Large intestine (tissue), 12 donors: ENCODE measurements at places on chromosomes 7 and 10. TPM values are rescaled to one million over a fixed set of nuclear protein-coding genes. Genes with fewer than 3 reads are reported as not detected.
A peak's percentile ranks its signal among the peaks of the same experiment; 100 is the strongest.

UNCX gene
- polyA plus RNA-seq = not detected

BTBD16 gene
- 0.79 TPM for polyA plus RNA-seq

SLC12A9 gene
- polyA plus RNA-seq = 26.0 TPM

DNA sequence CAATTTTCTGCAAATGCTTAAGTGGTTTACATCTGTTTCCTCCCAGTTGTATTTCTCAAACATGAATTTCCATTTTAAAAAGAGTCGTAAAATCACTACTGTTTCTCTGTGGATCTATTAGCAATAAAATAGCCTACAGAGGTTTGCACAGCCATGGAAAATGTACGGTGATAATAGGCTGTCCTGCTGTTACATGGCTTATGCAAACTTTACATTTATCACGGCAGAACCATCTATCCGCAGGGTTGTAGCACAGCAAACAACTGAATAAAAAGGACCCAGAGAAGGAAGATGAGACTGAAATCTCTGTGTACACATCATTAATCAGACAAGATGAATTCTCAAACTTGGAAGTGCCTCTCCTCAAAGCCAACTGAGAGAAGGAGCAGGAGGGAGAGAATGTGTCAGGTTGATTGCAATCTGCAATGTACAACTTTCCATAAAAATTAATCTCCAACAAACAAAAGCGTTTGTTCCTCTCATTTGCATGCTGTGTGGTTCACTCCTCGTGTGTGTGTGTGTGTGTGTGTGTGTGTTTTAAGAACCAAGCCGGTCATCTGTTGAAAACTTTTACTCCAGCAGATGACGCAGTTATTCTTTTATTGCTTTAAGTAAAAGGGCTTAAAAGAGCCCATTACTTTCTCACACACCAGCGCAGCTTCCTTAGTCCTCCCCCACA, 279.3 kb downstream of the SKAP2 start:
- no peak overlapping the region for H3K27ac ChIP-seq
- no peaks in the 10 kb centered on the region for H3K4me1 ChIP-seq
- H3K4me3 ChIP-seq = no peak overlapping the region
- DNase-seq = peak; percentile 5
- H3K27me3 ChIP-seq = peaks cover 35% of the 10 kb centered on the region

DNA sequence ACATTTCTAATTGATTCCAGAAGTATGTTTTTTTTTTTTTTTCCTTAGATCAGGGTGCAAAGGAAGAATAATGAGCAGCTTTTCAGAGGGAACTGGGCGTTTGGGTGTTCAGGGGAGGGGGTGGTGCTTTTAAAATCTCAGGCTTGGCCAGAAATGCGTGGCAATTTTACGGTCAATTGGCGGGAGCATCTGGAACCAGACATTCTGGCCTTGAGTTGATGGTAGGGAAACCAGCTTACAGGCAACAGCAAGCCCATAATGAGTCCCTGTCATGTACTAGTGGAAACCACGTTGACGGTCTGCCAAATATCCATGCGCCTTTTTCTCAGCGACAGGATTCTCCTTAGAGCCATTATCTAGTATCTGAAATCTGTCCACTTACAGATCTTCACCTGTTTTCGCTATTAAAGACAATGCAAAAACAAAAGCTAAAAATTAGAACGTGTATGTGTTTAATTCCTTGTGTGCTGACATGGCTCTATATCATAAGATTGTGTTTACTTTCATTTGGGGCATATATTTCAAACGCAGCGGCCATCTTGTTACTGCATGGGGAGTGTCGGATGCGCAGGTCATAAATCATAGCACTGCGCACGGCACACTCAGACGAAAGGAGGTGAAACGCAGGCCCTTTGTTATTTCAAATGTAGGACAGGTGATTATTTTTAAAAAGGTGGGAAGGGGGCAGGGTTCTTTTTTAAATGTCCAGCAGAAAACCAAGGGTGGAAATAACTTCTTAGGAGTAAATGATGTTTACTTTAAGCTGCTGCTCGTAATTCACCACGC, 209.2 kb downstream of the AGMO start:
- no peak overlapping the region for H3K4me3 ChIP-seq
- no peaks in the 10 kb centered on the region for H3K4me1 ChIP-seq
- no peaks in the 10 kb centered on the region for H3K36me3 ChIP-seq
- DNase-seq = no peak

DNA sequence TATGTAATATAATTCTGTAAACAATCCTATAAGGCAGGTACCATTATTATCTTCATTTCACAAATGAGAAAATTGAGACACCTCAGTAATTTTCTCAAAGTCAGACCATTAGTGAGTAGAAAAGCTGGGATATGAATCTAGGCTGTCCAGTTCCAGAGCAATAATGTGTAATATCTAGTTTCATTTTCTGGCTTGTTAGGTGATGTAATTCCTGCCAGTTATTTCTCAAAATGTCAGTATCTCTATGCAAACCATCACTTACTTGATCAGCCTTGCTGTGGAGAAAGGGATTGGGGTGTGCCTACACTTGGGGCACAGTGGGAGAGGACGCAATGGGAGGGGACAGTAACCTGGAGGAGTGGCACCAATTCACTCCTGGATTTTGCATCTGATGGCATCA, 157.5 kb downstream of the LYZL1 start:
- no peaks in the 10 kb centered on the region for H3K36me3 ChIP-seq
- no peak for DNase-seq
- no peaks in the 10 kb centered on the region for H3K27me3 ChIP-seq
- H3K4me1 ChIP-seq = no peaks in the 10 kb centered on the region
- H3K4me3 ChIP-seq = no peak overlapping the region

DNA sequence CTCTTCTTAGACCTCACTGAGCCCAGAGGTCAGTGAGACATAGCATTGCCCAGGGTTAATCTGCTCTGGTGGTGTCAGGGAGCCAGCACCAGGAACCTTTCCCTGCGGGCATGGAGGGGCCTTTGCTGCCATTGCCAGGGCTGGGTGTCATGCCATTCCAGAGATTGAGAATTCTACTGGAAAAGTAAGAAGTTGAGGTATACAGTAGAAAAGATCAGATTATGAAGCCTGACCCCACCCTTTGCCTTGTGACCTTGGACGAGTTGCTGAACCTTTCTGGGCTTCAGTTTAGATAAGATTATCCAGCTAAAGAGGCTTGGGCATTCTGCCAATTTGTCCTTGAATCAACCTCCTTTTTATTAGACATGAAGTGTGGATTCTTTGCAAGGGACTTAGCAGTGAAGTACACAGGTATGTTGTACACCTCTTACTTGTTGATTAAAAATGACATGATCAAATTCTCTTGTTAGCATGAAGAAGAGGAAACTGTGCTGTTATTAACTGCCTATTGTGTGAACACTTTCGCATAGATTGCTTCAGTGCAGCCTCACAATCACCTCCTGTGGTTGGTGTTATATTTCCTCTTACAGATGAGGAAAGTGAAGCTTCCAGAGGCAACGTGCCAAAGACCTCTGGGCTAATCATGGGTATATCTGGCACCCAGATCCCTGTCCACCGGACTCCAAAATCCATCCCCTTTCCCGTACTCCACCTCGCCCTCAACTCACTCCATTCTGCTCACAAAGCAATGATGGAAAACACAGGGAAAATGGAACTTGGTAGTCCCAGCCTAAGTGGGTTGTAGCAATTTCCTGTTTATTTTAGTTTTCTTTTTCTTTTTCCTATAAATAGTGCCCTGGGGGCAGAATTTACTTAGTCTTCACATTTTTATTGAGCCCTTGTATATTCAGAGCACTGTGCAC, 151.3 kb downstream of the CAMK1D start:
- peak; percentile 77 for DNase-seq
- peak overlapping the region; percentile 38 for H3K27ac ChIP-seq
- H3K4me3 ChIP-seq = no peak overlapping the region
- no peaks in the 10 kb centered on the region for H3K36me3 ChIP-seq

DNA sequence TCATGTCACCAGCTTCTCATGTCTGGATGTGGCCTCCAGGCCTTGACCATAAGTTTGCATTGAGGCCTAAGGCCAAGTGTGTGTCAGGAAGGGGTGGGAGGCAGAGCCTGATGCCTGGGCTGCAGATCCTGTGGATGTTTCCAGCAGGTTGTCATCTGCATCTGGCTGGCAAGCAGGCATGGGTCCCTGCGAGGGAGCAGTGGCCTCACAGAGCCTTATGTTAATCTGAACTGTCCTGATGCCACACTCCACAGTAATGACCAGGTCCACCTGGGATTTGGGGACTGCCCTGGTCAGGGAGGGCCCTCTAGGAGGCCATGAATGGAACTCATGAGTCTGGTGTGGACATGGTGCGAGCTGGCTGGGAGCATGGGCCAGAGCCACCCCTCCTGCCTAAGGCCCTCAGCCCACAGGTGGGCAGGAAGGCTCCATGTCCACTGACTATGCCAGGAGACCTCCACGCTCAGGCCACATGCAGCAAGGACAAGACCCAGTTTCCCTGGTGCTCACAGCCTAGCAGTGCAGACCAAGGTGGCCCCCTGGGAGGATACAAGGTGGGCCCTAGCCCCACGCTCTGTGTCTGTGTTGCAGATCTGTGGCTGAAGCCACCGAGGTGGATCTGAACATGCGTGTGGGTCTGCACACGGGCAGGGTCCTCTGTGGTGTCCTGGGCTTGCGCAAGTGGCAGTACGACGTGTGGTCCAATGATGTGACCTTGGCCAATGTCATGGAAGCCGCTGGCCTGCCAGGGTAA, 83.1 kb downstream of the ADCY1 start:
- no peaks in the 10 kb centered on the region for H3K36me3 ChIP-seq
- H3K4me3 ChIP-seq = no peak overlapping the region
- H3K27me3 ChIP-seq = no peaks in the 10 kb centered on the region
- no peak for DNase-seq
- H3K27ac ChIP-seq = no peak overlapping the region

DNA sequence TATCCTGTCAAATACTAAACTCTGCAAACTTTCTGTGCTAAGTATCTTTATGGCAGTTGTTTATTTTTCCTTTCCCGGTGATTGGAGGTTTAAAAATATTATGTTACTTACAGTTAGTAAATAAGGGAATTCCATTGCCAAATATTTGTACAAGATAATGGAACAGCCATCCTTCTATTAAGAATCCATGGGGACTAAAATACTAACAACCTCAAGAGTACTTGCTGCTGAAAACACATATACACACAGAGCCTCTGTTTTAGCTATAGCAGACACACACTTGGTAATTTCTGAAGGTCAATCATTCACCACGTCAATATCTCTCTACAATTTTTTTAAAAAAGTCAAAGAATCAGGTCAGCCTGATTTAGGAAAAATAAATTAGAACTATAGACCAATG, 32.4 kb downstream of the TSPAN12 start:
- H3K27me3 ChIP-seq = no peaks in the 10 kb centered on the region
- H3K27ac ChIP-seq = no peak overlapping the region
- peaks cover 8% of the 10 kb centered on the region for H3K36me3 ChIP-seq
- DNase-seq = no peak
- H3K4me1 ChIP-seq = no peaks in the 10 kb centered on the region
- H3K4me3 ChIP-seq = no peak overlapping the region

- H3K27me3 ChIP-seq = no peaks in the 10 kb centered on the region
- no peaks in the 10 kb centered on the region for H3K4me1 ChIP-seq
- no peak overlapping the region for H3K4me3 ChIP-seq
- H3K36me3 ChIP-seq = peaks cover 2% of the 10 kb centered on the region
- H3K27ac ChIP-seq = no peak overlapping the region
- DNase-seq = no peak
Measured at GRCh38 chr7:129160161-129160905, 15.8 kb downstream of the TSPAN33 start.

DNA sequence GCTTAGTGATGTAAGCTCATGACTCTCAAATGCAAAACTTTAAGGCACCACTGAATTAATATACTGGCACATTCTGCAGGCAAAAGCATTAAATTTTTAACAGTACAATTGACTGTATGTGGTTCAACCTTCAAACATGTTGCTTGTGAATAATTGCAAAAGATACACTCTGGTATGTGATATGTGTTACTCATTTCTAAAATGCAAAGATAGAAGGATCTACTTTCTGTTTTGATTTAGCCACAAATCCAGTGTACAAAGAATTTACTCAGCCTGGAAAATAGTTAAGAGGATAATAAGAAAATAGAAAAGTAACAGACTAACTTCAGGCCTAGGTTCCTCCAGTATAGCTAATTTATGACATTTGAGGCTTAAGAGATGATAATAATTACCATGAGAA, 66.6 kb upstream of the NOBOX start:
- no peak overlapping the region for H3K4me3 ChIP-seq
- H3K27me3 ChIP-seq = no peaks in the 10 kb centered on the region
- no peaks in the 10 kb centered on the region for H3K36me3 ChIP-seq
- H3K4me1 ChIP-seq = no peaks in the 10 kb centered on the region
- no peak overlapping the region for H3K27ac ChIP-seq

DNA sequence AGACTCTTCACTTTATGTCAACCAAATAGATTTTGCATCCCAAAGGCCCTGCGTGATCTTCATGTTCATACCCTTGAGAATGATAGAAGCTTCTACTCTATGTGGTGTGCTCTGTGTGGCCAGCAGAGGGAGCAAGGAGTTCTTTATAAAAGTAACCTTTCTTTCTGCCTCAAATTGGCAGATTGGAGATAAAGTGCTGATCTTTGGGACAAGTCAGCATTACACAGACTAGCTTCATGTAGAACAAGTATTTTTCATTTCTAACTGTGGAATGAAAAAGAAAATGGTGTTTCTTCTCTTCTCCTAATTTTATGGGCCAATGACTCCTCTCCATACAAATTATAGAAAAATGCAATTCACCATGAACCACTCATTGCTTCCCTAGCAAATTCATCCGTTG, 1214.1 kb downstream of the SORCS1 start:
- H3K4me3 ChIP-seq = no peak overlapping the region
- H3K27me3 ChIP-seq = no peaks in the 10 kb centered on the region
- DNase-seq = peak; percentile 19

- H3K4me3 ChIP-seq = no peak overlapping the region
- H3K27me3 ChIP-seq = peaks cover 3% of the 10 kb centered on the region
- H3K27ac ChIP-seq = no peak overlapping the region
- H3K4me1 ChIP-seq = peaks cover 6% of the 10 kb centered on the region
- no peak for DNase-seq
- H3K36me3 ChIP-seq = no peaks in the 10 kb centered on the region
Measured at GRCh38 chr10:69065406-69066361, 22.2 kb upstream of the SRGN start.

GRCh38 chr10:21689881-21690280, 155.8 kb downstream of the MLLT10 start:
- H3K36me3 ChIP-seq = peaks cover 10% of the 10 kb centered on the region
- H3K27ac ChIP-seq = no peak overlapping the region
- H3K4me3 ChIP-seq = no peak overlapping the region
- DNase-seq = no peak
- H3K4me1 ChIP-seq = no peaks in the 10 kb centered on the region
- H3K27me3 ChIP-seq = no peaks in the 10 kb centered on the region
